ENCODE measurements at places on chromosomes 3 and 15. TPM values are rescaled to one million over a fixed set of nuclear protein-coding genes. Genes with fewer than 3 reads are reported as not detected.

The SEMA5B gene
- total RNA-seq = 0.19 TPM

The TMC3 gene
- not detected for total RNA-seq

The KNG1 gene
- total RNA-seq = not detected

The SLC12A1 gene
- total RNA-seq = not detected

The SOX2 gene
- total RNA-seq = not detected

The REC114 gene
- not detected for total RNA-seq

The C15orf62 gene
- 1.3 TPM for total RNA-seq

The HYAL1 gene
- total RNA-seq = 0.32 TPM

The GPR87 gene
- not detected for total RNA-seq

The FANCD2OS gene
- not detected for total RNA-seq

The IL12A gene
- 0.40 TPM for total RNA-seq

The RTP4 gene
- 5.5 TPM for total RNA-seq

The TRH gene
- total RNA-seq = not detected

The IQSEC1 gene
- 79.5 TPM for total RNA-seq

The RAB6B gene
- total RNA-seq = not detected

The MST1R gene
- 0.39 TPM for total RNA-seq

The GABRR3 gene
- not detected for total RNA-seq

The CLEC3B gene
- total RNA-seq = 1.8 TPM

The FGF7 gene
- 0.10 TPM for total RNA-seq

The STAB1 gene
- 0.13 TPM for total RNA-seq

The RSRC1 gene
- 37.4 TPM for total RNA-seq

The CACNA2D2 gene
- 0.97 TPM for total RNA-seq

The CTXN2 gene
- total RNA-seq = not detected

The TLR9 gene
- total RNA-seq = 2.3 TPM

The GOLGA8Q gene
- total RNA-seq = 1.9 TPM

The DPH6 gene
- total RNA-seq = 12.5 TPM

The ADPRH gene
- total RNA-seq = 0.38 TPM

The GOLGA6L10 gene
- total RNA-seq = 3.6 TPM

The MKRN3 gene
- 11.5 TPM for total RNA-seq

The NUP210 gene
- 131 TPM for total RNA-seq

The TMEM43 gene
- total RNA-seq = 54.8 TPM

The C3orf20 gene
- 0.10 TPM for total RNA-seq

The AHSG gene
- not detected for total RNA-seq

The LRRC31 gene
- not detected for total RNA-seq

The TMCO5A gene
- total RNA-seq = not detected

The ADGRG7 gene
- not detected for total RNA-seq

The PCYT1A gene
- total RNA-seq = 81.9 TPM

The RPL29 gene
- total RNA-seq = 1,744 TPM

The SCG5 gene
- total RNA-seq = 0.37 TPM

The GRM7 gene
- not detected for total RNA-seq

The PLSCR2 gene
- 0.82 TPM for total RNA-seq

The SLC2A2 gene
- not detected for total RNA-seq

The HAPLN3 gene
- 158 TPM for total RNA-seq

The NOX5 gene
- total RNA-seq = not detected

The ASB14 gene
- total RNA-seq = 0.08 TPM

The GOLGA8O gene
- 6.4 TPM for total RNA-seq

The GOLGA6L9 gene
- 4.3 TPM for total RNA-seq

The OXTR gene
- total RNA-seq = 1.3 TPM

The ITGA11 gene
- total RNA-seq = 0.22 TPM

The IQCH gene
- 0.72 TPM for total RNA-seq

The FAM81A gene
- 0.05 TPM for total RNA-seq

The TM4SF18 gene
- not detected for total RNA-seq

The PLS1 gene
- total RNA-seq = 2.8 TPM

The KCNAB1 gene
- not detected for total RNA-seq

The IL5RA gene
- not detected for total RNA-seq

The NPTN gene
- total RNA-seq = 42.6 TPM

The CD200R1 gene
- total RNA-seq = 11.3 TPM

The CIP2A gene
- total RNA-seq = 4.1 TPM

The PLSCR5 gene
- total RNA-seq = not detected
